ENCODE measurements at places on chromosomes 6 and 20.
A peak's percentile ranks its signal among the peaks of the same experiment; 100 is the strongest.

DNA sequence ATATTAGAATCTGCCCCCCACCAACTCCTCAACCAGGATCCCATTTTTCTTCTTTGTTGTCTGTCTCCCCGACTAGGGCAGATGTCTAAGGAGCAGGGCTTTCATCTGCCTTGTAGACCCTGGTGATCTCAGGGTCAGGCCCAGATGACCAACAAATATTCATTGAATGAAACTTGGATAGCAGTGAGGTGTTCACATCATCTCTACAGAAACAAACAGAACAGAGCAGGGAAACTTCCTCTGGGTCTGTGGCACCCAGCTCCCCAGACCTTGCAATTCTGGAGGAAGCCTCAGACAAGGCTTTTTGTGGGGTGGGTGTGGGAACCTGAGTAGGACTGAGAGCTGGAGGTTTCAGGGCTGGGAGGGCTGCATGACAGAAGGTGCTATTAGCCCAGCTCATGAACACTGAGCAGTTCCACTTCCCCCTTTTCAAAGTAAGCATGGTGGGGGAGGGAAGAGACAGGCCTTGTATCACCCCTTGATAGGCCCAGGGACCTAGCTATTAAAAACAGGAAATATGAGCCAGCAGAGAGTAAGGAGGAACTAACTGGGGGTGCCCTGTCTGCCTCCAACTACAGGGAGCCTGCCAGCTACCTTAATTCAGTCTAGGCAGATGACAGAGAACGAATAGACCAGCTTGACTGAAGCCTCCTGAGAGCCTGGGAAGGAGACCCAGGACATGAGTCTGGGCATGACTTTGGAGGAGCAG is 37.3 kb upstream of the TOP1 start:
- no peak for DNase-seq

- DNase-seq = no peak
Observed at GRCh38 chr20:51612896-51613295, 70.4 kb upstream of the NFATC2 start.

GRCh38 chr6:30483677-30484279 is 5.5 kb upstream of the HLA-E start:
- DNase-seq = no peak

DNA sequence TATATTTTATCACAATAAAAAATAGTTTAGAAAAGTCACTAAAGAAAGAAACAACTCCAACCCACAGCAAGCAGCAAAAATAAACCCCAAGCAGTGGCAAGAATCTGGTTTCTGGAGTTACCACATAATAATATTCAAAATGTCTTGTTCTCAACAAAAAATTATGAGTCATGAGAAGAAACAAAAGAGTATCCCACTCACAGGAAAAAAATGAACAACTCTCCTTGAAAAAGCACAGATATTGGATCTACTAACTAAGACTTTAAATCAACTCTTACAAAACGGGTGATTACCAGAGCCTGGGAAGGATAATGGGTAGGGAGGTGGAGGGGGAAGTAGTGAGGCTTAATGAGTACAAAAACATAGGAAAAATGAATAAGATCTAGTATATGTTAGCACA is 425.6 kb downstream of the PLCB1 start:
- DNase-seq = no peak

GRCh38 chr6:20182926-20183521 is 29.2 kb downstream of the MBOAT1 start:
- DNase-seq = no peak

- DNase-seq = no peak
Observed at GRCh38 chr20:40860487-40860902, 168.1 kb upstream of the TOP1 start.

GRCh38 chr6:1855890-1856289 is 246.2 kb downstream of the FOXC1 start:
- no peak for DNase-seq

DNA sequence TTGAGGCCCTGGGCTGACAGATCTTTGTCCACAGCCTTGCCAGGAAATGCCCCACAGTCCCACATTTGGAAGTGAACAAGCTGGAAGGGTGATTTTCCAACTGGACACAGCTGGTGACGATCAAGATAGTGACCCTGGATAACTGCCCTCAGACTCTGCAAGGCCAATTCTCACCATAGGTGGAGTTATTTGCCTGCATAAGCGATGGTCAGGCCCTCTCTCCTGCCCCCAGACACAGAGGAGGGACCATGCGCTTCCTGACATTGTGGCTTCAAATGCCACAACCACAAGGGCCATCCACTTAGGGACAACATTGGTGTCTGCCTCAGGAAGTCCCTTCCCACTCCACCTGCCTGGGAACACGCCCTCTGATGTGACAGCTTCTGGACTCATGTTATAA is 96.0 kb downstream of the JPH2 start:
- no peak for DNase-seq

GRCh38 chr20:41330343-41330720 is 10.3 kb upstream of the LPIN3 start:
- no peak for DNase-seq

DNA sequence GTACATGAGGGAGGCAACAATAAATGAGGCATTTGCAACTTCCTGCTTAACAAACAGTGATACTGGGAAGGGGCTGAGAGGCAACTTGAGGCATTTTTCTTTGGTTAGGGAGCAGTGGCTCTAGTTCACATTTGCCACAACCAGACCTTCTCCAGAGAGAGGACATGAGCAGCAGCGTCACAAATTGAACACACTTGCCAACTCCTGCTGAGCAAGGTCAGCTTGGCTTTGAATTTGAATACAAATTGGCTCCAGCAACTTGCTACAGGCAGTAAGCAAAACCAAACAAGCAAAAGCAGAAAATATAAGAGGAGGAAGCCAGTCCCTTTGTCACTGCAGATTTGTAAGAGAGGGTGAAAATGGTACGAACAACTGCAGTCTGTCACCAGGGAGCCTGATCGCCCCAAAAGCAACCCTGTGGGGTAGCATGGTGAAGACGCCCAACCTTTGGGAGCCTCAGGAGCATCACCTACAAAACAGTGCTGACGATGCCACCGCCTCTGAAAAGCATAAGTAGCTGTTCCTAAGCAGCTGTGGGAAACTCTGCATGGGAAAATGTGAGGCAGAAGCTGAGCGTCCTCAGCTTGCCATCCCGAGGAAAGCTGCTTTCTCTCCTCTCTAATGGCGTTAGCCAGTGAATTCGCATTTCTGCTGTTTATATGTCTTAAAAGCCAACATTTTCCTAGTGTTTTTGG is 378.7 kb downstream of the RNGTT start:
- DNase-seq = no peak

DNA sequence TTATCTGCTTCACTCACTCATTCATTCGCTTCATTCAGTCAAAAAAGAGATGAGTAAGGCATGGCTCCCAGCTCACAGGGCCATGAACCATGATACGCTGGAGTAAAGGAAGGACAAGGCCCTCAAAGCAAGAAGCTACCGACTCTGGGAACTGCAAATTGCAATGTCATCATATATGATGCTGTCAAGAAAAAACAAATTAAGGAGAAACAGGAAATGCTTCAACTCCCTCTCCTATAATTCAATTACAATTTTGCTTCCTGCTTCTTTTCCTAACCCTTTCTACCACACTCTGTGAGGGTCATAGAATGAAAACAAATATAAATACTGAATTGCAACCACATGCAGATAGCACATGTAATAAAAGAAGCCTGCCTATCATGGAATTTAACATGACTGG is 725.7 kb upstream of the FLRT3 start:
- no peak for DNase-seq

DNA sequence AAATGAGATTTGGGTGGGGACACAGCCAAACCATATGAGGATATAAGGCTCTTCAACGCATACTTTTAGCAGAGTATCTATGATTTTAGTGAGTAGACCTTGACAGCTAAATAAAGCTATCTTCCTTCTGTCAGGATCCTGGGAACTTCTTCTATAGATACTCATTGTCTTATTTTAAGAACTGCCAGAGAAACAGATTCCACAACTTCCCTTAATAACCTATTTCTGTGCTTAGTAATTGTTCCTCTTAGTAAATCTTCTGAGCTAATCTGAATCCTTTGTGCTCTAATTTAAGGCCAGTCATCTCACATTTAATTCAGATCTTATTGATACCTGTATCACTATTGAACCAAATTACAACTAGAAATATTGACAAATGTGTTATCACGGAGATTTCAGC is 64.0 kb upstream of the CEP85L start:
- no peak for DNase-seq

DNA sequence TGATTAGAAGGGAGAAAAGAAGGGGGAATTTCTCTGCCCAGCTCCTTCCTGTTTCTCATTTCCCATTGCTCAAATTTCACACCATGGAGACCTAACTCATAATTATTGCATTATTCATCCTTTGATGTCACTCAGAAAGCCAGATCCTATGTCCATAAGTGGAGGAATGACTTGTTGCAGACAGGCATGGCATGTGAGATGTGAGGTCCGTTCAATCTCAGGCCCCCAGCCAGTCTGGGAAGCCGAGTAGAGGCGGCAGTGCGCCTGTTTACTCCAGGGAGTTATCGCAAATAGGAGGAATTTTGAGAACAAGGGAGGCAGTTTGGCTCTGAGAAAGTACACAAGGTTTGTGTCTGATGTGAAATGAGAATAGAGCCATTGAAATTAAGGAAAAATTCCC is 26.9 kb upstream of the MOCS1 start:
- no peak for DNase-seq

DNA sequence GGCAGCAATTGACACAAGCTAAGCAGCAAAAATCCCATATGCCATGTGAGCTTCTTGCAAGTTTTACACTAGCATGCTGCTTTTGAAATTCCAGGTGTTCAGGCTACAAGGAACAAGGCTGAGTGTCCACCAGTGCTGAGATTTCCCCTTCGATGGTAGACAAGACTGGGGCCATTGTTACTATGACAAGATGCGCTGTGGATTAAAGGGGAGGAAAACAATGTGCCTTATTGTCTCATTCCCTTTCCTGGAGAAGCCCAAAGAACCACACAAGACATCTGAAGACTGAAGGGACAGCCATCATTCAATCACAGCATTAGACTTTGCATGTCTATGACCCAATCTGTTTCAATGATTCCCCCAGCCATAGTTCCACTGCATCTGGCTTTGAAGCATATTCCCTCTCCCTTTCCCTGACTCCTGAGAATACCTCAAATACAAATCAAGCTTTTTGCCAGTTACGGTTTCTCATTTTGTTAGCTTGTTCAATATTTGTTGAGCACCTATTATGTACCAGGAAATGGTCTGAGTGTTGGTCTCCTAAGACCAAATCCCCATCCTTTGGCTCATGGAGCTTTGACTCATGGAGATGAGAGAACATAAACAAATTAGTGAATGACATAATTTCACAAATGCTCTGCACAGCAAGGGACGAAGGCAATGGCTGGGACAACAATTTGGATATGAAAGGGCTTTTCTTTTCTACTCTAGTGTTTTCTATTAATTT is 23.4 kb upstream of the SCGN start:
- no peak for DNase-seq

GRCh38 chr20:37095108-37095598 is 644 bp downstream of the RBL1 start:
- DNase-seq = no peak

DNA sequence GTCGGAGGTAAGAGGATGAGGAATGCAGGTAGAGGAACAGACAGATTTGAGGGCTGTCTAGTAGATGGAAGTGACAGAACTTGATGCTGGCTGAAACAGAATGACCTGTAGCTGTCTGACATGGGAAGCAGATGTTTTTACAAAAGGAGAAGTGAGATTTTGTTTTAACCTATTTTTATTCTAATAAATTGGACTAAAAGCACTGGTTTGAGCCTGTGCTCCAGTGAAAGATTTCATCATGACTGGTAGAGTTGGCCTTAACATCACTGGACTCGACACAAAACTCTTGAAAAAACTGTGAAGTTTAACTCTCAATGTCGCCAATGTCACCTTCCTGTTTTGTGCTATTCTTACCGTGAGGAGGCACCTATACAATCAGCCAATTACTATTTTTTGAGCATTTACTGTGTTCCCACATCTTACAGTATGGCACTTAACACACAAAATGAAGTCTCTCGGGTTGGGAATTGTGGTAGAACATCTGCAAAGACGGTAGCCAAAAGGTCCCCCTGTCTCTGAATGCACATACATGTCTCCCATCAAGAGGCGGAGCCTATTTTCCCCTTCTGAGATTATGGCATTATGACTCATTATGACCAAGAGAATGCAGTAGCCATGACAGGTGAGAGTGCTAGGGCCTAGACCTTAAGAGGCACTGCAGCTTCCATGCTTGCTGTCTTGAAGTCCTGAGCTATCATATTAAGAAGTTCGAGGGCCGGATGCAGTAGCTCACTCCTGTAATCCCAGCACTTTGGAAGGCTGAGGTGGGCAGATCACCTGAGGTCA is 93.2 kb downstream of the FOXF2 start:
- no peak for DNase-seq

DNA sequence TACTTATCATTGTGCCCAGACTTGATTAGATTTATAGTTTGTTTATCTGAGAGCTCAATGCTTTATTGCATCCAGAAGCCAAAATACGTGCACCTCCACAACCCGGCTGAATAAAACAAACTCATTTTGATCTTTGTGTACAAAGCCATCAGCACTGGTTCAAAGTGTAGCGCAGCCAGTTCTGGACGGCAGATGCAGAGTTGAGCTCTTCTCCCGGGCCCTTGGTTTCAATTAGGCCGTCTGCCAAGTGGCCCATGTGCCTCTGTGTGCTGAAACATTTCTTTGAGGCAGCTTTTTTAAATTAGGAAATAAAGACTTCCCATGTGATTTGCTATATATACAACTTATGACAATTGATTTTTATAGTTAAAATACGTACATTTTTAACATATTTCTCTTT is 96.2 kb upstream of the RSPO3 start:
- DNase-seq = no peak

DNA sequence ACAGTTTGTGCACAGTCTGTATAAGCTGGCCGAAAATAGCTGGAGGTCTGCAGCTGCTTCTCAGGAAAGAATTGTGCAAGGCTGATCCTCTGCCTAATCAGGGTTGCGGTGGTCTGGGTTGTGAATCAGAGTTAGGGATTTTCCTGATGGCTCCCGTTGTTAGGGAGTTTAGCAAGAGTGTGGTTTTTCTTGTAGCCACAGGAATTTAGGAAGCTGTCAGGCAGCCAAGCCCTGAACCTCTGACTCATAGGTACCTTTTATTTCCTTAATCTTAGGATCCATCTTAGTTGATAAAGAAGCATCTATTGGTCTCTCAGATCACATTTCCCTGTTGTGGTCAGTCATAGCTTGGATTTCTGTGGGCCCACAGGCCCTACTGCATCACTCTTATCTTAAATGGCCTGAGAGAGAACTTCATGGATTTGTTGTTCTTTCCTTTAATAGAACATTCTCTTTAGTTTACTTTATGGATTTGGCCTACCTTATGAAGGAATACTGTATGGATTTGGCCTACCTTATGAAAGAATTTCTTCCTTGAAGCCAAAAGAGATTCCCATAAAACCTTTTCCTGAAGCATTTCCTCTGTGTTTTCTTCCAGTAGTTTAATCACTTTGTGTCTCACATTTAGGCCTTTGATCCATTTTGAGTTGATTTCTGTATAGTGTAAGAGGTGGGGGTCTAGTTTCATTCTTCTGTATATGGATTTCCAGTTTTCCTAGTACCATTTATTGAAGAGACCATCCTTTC is 10.3 kb downstream of the KIF25 start:
- DNase-seq = peak; percentile 49

- no peak for DNase-seq
Observed at GRCh38 chr6:113120582-113121285, 736.4 kb upstream of the MARCKS start.

GRCh38 chr6:52363228-52363867 is 1.4 kb downstream of the PAQR8 start:
- DNase-seq = no peak

- no peak for DNase-seq
Observed at GRCh38 chr20:16295534-16295933, 277.7 kb downstream of the KIF16B start.

Data from GOT3 (cell line).